ENCODE measurements at places on chromosomes 7 and 10.
A peak's percentile ranks its signal among the peaks of the same experiment; 100 is the strongest.

GRCh38 chr7:127819975-127820731 is 168.2 kb downstream of the SND1 start:
- DNase-seq: no peak

- DNase-seq: no peak
Measured at GRCh38 chr7:44771358-44771757, 22.7 kb downstream of the ZMIZ2 start.

GRCh38 chr10:52020702-52021101 is 293.4 kb upstream of the DKK1 start:
- no peak for DNase-seq

GRCh38 chr7:134920026-134920753 is 66.1 kb upstream of the AGBL3 start:
- no peak for DNase-seq

GRCh38 chr10:56823849-56824248 is 462.8 kb upstream of the ZWINT start:
- no peak for DNase-seq

- no peak for DNase-seq
Measured at GRCh38 chr10:46543466-46544377, 12.7 kb downstream of the GPRIN2 start.

- DNase-seq: no peak
Measured at GRCh38 chr7:118689403-118689802, 464.9 kb downstream of the ANKRD7 start.

DNA sequence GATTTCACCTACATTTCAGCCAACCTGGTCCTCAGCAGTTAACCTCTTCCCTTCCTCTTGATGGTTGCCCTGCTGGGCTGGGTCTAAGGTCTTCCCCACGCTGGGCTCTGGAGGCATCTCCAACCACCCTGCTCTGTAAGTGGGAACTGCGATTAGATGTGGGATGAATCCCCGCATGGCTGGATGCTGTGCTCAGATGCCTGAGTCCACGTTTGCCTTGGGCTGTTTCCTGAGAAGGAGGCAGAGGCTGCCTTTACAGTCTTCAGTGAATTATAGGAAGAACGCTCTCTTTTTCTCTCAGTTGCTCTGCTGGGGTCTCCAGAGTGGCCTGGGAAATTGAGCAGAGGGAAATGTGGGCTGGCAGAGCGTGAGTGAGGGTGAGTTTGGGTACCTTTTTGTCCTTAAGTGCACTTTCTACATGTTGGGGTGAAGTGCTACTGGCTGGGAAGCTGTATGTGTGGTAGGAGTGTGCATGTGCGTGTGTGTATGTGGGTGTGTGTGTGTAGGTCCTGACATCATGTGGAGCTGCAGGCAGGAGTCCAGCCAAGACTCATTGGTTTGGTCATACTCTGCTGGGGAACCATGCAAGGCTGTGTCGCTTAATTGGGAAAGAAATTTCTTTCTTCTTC is 1.5 kb downstream of the GIMAP8 start:
- no peak for DNase-seq

- no peak for DNase-seq
Measured at GRCh38 chr7:77269360-77270093, 69.9 kb upstream of the FGL2 start.

GRCh38 chr10:97919012-97919411 is 69.4 kb downstream of the GOLGA7B start:
- no peak for DNase-seq

DNA sequence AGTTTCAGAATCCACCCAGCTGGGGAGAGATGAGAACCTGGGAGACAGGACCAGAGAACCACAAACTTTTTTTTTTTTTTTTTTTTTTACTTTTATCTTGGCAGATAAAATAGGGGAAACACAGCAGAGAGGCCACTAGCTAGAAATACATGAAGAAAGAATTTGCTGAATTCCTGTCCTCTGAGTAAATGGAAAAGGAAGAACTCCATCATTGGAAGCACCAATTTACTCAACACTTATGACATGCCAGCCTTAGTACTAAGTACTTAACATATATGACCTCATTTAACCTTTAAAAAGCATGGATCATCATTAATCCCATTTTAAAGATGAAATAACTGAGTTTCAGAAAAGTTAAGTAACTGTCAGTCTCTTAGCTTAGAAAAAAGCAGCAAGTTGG is 343.0 kb upstream of the NPSR1 start:
- DNase-seq: no peak

DNA sequence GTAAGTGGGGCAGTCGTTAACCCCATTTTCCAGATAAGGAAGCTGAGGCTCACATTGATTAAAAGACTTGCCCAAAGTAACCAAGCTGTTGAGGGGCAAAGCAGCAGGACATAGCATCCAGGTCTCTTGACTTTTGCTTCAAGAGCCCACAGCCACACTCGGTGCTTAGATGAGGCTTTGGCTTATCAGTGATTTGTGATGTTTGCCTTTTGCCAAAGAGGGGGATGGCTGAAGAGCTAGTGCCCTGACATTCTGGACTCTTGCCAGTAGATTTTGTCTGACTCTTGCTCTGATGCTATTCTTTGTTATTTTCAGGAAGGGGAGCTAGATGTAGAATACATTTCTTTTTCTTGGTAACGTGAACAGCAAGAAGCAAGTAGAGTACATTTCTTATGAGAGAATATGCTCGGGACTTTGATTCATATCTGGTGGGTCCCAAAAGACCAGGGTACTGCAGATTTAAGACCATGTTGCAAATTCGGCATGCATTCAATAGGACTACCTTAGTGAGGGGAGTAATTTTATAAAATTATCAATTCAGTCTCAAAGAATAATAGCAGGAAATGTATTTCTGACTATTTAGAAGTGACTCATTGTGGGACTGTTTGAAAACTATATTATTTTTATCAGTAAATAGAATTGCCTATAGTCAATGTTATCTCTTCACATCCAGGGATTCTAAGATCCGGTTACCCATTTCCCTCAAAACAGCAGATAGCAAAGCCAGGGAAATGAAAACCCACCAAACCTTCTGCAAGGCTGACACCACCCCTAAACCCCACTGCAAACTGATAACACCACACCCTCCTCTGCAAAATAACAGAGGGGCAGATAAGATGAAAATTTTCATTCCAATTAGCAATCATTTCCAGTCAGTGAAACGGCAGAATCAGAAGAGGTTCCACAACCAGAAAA is 180.0 kb upstream of the BMPER start:
- no peak for DNase-seq

- no peak for DNase-seq
Measured at GRCh38 chr7:144786522-144786921, 49.3 kb downstream of the TPK1 start.

GRCh38 chr7:147809786-147810185 is 780.8 kb upstream of the C7orf33 start:
- DNase-seq: no peak

GRCh38 chr7:24283897-24284698 is at the start of gene NPY:
NPY (plus strand) TSS chr7:24284190; CDS start chr7:24285241, 1,051 bp downstream.
- no peak for DNase-seq

- DNase-seq: no peak
Measured at GRCh38 chr7:55489552-55489951, 82.8 kb downstream of the VOPP1 start.

DNA sequence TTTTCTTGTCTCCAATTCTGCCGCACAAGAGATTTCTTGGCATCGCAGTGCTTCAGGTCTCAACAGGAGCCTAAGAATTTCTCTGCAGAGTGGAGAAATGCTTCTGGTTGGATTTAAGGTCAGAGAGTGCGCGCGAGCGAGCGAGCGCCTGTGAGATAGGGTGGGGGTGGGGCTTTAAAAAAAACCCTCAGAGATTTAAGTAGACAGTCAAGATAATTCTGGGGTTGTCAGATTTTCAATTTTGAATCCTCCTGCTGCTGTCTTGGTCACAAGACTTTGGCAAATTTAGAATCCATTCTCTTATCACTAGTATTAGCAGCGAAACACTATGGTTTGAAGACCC is 49.7 kb downstream of the CPEB3 start:
- no peak for DNase-seq

DNA sequence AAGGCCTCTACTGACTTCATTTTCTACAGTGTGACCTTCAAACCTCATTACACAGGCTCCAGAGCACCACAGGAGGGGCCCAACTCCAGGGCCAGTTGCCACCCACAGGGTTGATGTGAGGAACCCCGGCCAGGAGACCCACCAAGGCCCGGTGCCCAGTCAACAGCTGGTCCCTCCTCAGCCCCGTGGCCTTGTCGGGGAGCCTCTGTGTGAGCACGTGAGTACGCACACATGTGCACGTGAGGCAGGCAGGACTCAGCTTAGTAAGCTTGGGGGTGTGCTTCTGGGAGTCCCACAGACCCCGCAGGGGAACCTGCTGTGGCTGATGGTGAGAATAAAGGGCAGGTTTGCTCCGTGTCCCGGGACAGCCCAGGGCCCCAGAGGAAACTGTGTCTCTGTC is 104.5 kb downstream of the VIPR2 start:
- DNase-seq: no peak

- peak; percentile 71 for DNase-seq
Measured at GRCh38 chr10:102644646-102645387, 538 bp downstream of the TRIM8 start.

GRCh38 chr7:55240418-55241142 is 124.6 kb upstream of the LANCL2 start:
- DNase-seq: no peak

DNA sequence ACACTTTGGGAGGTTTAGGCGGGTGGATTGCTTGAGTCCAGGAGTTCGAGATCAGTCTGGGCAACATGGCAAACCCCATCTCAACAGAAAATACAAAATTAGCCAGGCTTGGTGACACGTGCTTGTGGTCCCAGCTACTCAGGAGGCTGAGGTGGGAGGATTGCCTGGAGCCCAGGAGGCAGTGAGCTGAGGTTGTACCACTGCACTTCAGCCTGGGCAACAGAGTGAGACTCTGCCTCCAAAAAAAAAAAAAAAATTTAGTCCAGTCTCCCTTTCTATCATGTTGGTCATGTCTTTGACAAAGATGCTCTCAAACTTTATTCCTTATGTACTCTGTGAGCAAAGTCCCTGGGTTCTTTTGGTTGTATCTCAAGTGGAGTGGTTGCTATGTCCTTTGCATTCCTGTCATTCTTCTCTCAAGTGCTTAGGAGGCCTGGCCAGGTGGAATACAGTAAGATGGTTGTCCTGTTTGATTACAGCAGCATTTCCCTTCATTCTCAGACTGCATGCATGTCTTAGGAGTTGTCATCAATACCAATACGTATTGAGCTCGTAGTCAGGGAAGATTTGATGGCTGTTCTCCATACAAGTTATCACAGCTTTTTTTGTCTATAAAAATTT is 85.7 kb downstream of the MMRN2 start:
- no peak for DNase-seq

DNA sequence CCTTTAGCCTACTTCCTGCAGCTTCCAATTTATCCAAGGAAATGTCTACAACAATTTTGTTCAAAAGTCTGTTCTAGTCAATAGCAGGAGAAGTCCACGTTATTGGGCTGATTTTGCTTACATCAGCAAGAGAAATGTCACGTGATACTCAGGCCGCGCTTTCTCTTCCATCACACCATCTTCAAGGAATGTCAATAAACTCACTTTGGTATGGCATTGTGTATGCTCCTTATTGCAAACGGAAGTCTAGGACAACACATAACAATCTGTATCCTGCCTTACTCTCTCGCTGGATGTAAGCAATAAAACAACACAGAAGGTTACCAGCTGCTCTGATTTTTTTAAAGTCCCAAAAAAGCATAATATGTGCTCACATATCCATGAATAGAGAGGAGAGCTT is 17.1 kb upstream of the STK17A start:
- DNase-seq: no peak

DNA sequence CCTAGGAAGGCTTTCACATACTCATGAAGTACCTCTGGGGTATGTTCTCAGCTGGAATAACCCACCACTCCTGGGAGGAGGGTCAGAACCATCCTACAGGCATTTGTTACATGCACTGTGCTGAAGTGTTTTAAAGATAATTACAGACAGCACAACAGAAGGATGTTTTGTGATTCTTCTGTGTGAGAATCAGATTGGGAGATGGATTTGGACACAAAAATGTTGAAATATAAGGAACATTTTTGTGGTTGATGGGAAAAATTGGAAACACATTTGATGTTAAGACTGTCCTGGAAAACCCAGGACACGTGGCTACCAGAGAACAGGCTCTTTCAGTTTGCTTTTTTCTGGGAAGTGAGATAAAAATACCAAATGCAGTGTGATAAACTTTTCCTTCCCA is 61.4 kb downstream of the BICC1 start:
- DNase-seq: no peak

DNA sequence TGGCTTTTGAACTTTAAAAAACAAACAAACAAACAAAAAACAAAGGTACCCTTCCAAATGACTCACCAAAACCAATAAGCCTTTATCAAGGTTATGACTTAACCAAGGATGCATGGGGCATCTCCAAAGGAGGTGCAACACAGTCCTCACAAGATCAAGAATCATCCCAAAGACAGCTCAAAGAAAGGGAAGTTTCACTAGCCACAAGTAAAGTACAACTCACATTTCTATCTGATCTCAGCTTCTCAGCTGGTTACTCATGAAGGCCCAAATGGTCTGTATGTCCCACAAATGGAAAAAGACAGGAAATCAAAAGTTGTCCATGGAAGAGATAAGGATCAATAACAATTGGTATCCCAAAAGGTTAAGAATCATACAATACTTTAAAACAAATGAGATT is 6.0 kb upstream of the MKLN1 start:
- no peak for DNase-seq

DNA sequence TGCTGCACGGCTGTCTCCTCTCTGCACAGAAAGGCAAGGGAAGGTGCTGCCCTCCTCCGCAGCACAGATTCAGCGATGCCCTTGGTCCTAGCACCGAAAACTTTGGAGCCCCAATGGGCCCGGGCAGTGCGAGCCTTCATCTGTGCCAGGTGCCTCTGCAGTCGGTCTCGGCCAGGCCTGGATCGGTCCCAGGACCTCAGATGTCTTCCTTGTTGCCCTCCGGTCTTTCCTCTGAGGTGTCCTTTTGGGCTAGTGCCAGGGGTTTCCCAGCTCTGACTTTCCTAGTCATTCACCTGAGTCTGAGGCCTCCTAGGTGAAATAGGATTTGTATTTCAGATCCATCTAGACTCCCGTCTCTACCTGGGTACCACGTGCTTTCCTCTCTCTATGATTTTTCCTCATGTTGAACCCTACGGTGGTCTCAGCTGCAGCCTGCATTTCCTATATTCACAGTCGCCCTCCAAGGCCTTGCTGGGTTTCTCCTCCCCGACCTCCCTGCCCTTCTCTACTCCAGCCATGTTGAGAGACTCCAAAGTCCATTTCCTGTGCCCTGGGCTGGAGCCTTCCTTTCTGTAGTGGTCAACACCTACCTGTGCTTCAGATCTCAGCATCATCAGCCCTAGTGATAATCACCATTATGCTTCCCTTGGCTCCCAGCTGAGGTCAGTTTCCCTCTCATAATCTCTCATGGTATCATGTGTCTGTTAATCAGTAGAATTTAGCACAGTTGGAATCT is 92.0 kb upstream of the PRSS58 start:
- DNase-seq: no peak

DNA sequence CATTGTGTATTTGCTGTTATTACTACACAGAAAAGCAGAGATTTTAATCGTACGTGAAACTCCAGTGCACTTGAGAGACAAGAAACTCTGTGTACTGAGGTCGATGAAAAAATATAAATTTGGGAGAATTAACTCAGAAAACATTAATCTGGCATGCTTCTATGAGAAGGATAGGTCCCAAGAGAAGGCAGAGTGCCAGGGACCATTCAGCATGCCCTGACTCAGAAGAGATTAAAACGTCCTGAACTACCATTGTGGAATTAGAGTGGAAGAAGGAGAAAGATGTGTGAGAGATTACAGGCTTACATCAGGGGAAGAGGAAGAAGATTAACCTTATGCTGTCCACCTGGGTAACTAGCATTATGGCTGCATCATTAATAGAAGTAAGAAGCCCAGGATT is 72.4 kb downstream of the REEP3 start:
- DNase-seq: no peak

GRCh38 chr10:127195041-127195506 is 1.3 kb downstream of the INSYN2A start:
- DNase-seq: no peak

Data from SHP77 treated with DMSO at 0.1 percent for 48 hours (cell line).